ENCODE measurements at places on chromosomes 1 and 21.

DNA sequence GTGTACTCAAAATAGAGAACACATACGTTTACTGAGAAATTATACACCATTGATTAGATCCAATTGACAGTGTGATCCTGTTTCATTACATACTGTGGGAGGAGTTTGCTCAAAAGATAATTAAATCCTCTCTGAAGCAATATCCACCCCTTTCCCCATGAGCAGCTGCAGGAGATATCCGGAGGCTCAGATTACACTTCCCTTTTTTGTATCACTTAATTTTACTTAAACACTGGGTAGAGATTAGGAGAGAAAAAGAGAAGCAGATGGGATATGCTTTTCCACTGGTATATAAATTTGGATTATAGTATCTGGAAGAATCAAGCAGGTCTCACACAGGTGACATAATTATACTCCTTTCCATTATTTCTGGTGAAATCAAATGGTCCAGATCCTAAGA, 333.3 kb upstream of the ZRANB2 start:
- no peak for DNase-seq

- DNase-seq: no peak
Measured at GRCh38 chr1:207817166-207817565, 65.3 kb downstream of the CD46 start.

DNA sequence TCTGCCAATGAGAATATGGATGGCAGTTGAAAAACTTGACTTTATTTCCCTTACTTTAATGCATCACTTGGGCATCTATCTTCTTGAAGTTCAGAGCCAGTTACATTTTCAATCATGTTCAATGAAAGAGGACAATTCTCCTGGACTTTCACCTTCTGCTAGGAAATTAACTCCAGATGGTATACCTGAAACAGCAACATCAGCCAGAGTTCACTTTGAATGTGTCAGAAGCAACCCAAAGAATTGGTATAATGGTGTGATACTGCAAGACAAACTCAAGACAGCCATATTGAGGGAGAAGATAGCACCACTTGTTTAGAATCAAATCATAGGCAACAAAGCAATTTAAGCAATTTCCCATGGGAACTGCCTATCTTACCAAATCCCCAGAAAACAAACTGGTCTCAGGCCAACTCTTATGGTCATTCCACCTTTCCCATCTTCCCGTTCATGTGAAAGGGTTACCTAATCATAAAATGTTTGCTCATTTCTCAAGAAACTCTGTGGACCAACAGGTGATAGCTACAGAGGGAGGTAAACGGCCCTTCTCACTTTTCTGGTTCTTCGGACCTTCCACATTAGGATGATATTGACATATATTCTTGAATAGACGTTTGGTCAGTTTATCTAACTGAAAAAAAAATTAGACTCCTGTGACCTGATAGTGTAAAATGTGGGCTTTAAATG, 29.7 kb upstream of the C8B start:
- DNase-seq: no peak

DNA sequence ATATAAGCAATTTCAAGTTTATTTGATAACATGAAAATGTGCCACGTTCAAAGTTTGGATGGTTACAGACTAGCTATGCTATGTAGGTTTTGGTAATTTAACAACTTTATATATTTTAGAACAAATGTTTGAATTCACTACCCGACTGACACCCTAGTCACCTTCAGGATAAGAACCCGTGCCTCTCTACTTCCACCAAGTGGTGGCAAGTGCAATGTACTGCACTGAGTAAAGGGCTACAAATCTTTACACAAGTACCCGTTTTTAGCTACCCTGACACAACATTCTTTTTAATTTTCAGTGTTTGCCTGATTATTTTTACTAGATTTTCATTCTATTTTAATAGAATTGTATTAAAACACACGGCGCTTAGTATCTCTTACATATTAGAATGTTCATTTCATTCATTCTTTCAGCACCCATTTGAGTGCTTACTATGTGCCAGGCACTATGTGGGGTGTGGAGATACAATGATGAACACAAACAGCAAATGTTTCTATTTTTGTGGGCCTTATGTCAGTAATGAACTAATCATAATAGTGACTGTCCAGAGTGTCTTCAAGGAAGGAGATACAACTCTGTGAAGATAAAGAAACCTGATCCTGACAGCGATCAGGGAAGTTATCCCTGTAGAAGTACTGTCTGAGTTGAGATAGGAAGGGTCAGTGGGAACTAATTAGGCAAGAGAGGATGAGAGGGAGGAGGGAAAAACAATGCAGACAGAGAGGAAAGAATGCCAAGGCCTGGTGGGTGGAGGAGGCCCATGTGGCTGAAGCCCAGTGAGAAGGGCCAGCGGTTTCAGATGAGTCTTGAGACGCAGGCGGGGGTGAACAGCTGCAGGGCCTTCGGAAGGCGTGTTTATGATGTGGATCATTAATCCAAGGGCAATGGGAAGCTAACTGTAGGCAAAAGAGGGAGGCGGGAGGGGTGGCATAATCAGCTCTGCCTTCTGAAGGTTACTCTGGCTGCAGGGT, 3.8 kb downstream of the LCA5L start:
- DNase-seq: peak; percentile 68

- DNase-seq: no peak
Measured at GRCh38 chr1:2493691-2494322, 17.7 kb downstream of the PLCH2 start.

- DNase-seq: no peak
Measured at GRCh38 chr1:34657266-34657665, 97.6 kb upstream of the GJB5 start.

GRCh38 chr1:87404296-87404695, 75.6 kb downstream of the LMO4 start:
- no peak for DNase-seq

DNA sequence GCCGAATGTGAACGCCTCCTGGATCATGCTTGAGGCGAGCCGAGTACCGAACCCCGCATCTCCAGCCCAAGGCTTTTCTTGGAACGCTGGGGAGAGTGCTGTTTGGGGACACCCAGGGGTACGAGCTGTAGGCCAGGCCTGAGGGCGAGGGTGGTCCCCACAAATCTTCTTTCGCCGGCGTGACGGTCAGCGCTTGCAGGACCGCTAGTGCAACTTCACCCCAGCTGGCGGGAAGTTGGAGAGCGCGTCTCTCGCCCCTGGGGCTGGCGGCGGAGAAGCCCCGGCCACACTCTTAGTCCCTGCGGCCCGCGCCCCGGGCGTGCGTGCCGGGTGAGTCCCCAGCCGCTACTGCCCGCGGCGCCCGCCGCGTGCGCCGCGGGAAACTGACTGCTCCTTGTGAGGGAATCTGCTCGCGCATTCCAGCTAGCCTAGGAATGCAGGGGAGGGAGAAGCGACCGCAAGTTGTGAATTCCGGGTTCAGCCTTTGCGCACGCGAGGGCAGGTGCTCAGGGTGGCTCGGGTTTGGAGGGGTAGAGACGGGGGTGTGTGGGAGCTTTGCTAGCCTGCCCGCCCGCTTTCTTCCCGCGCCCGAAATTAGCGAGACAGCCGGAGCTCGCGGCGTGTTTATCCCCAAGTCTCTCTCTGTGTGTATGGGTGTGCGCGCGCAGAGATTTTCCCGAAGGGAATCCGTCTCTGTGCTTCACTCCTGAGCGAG, 884 bp downstream of the LHX4 start:
- DNase-seq: no peak

- no peak for DNase-seq
Measured at GRCh38 chr1:173568483-173568882, 34.4 kb downstream of the SLC9C2 start.

GRCh38 chr1:216905137-216905536, 181.9 kb upstream of the ESRRG start:
- no peak for DNase-seq

GRCh38 chr1:46081619-46082018, 50.8 kb downstream of the PIK3R3 start:
- no peak for DNase-seq

DNA sequence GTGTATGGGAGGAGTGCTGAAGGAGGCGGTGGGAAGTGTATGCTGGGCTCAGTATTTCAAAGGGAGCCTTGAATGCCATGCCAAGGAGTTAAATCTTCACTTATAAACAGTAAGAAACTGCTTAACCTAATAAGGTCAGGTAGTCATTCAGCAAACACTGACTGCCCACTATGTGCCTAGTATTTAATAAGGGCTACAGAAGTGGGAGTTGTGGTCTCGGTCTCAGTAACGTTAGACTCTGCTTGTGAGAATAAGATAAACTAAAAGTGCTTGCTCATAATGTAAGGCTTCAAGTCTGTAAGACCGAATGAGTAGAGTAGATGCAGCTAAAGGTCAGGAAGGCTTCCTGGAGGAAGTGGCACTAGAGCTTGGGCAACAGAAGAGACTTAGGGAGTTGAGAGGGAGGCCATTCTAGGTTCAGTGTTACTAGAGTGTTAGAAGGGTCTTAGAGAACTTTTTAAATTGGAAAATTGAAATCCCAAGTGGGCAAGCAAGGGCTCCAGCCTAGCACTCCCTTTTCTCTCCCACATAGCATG, 6.0 kb downstream of the MARCKSL1 start:
- DNase-seq: no peak

GRCh38 chr1:7458946-7459345, 312.1 kb upstream of the VAMP3 start:
- no peak for DNase-seq

- DNase-seq: no peak
Measured at GRCh38 chr1:60906039-60906438, 176.3 kb upstream of the NFIA start.
